Caco-2 (cell line): ENCODE measurements at places on chromosomes 7 and 10. TPM values are rescaled to one million over a fixed set of nuclear protein-coding genes. Genes with fewer than 3 reads are reported as not detected.

The UNC5B gene
- total RNA-seq = 16.2 and 22.4 TPM in 2 replicates

The BPGM gene
- 7.2 and 8.1 TPM in 2 replicates for total RNA-seq

The INA gene
- total RNA-seq = 0.51 and 0.52 TPM in 2 replicates

The GIMAP2 gene
- total RNA-seq = not detected in 2 replicates

The RBP3 gene
- total RNA-seq = not detected in 2 replicates

The SLC16A9 gene
- total RNA-seq = 0.26 and 0.45 TPM in 2 replicates

The LRRN3 gene
- 0.68 and 0.77 TPM in 2 replicates for total RNA-seq

The TUBAL3 gene
- total RNA-seq = 0.39 TPM in 1 of 2 replicates, not detected in the other

The DDX50 gene
- 76.7 and 81.4 TPM in 2 replicates for total RNA-seq

The GNGT1 gene
- total RNA-seq = 0.54 and 0.97 TPM in 2 replicates

The TPST1 gene
- total RNA-seq = 31.0 and 32.8 TPM in 2 replicates

The FAM25C gene
- total RNA-seq = not detected in 2 replicates

The POLR2J2 gene
- total RNA-seq = 12.7 and 13.7 TPM in 2 replicates

The JAKMIP3 gene
- 0.50 and 0.53 TPM in 2 replicates for total RNA-seq

The HOXA3 gene
- 19.9 and 22.6 TPM in 2 replicates for total RNA-seq

The MEOX2 gene
- total RNA-seq = not detected in 2 replicates

The TAS2R5 gene
- total RNA-seq = 1.7 TPM in 2 replicates

The CREM gene
- total RNA-seq = 24.7 and 26.1 TPM in 2 replicates

The FKBP9 gene
- total RNA-seq = 74.3 and 82.6 TPM in 2 replicates

The SFRP5 gene
- total RNA-seq = 1.0 and 1.1 TPM in 2 replicates

The PDE6C gene
- total RNA-seq = not detected in 2 replicates

The NUTM2E gene
- 0.14 TPM in 1 of 2 replicates, not detected in the other for total RNA-seq

The SEMA4G gene
- total RNA-seq = 67.3 and 81.2 TPM in 2 replicates

The ERLIN1 gene
- total RNA-seq = 54.4 and 59.0 TPM in 2 replicates

The ANK3 gene
- 46.7 and 52.3 TPM in 2 replicates for total RNA-seq

The BBIP1 gene
- 16.7 and 19.2 TPM in 2 replicates for total RNA-seq

The SFXN2 gene
- total RNA-seq = 34.8 and 40.0 TPM in 2 replicates

The CFAP46 gene
- 1.0 TPM in 1 of 2 replicates, not detected in the other for total RNA-seq

The COL28A1 gene
- total RNA-seq = 6.2 and 7.3 TPM in 2 replicates

The HIP1 gene
- 13.7 and 14.8 TPM in 2 replicates for total RNA-seq

The MOGAT3 gene
- 6.3 and 8.1 TPM in 2 replicates for total RNA-seq

The MORN4 gene
- 9.7 and 12.6 TPM in 2 replicates for total RNA-seq

The SPDYE6 gene
- total RNA-seq = not detected in 2 replicates

The NACAD gene
- 1.0 and 1.1 TPM in 2 replicates for total RNA-seq

The OGDHL gene
- 21.4 and 23.9 TPM in 2 replicates for total RNA-seq

The NPFFR1 gene
- not detected in 2 replicates for total RNA-seq

The BMPER gene
- not detected in 2 replicates for total RNA-seq

The BLNK gene
- 0.30 and 0.36 TPM in 2 replicates for total RNA-seq

The CHAT gene
- 0.18 and 0.32 TPM in 2 replicates for total RNA-seq

The PNLIPRP2 gene
- total RNA-seq = 0.67 and 1.00 TPM in 2 replicates

The AKR1C3 gene
- total RNA-seq = 96.8 and 115 TPM in 2 replicates

The TMEM196 gene
- total RNA-seq = not detected in 2 replicates

The LGI1 gene
- 0.48 and 1.1 TPM in 2 replicates for total RNA-seq

The ITIH2 gene
- 13.3 and 20.3 TPM in 2 replicates for total RNA-seq

The CC2D2B gene
- total RNA-seq = 0.39 and 0.77 TPM in 2 replicates

The CDNF gene
- total RNA-seq = 3.4 and 3.9 TPM in 2 replicates

The AGBL3 gene
- total RNA-seq = 5.3 and 6.1 TPM in 2 replicates

The JCAD gene
- total RNA-seq = 10.0 and 13.0 TPM in 2 replicates

The CYP3A4 gene
- not detected in 2 replicates for total RNA-seq

The FAM170B gene
- not detected in 2 replicates for total RNA-seq

The UPK3BL2 gene
- 9.3 and 11.2 TPM in 2 replicates for total RNA-seq

The TMEM213 gene
- total RNA-seq = not detected in 2 replicates

The CUL2 gene
- 66.8 and 68.0 TPM in 2 replicates for total RNA-seq

The KAZALD1 gene
- total RNA-seq = 41.3 and 42.3 TPM in 2 replicates

The IFIT1B gene
- not detected in 2 replicates for total RNA-seq

The ENKUR gene
- 0.72 and 0.77 TPM in 2 replicates for total RNA-seq
